ENCODE measurements at places on chromosomes 12 and 14.

- no peak for DNase-seq
Observed at GRCh38 chr12:106145539-106146447, 7.0 kb upstream of the NUAK1 start.

DNA sequence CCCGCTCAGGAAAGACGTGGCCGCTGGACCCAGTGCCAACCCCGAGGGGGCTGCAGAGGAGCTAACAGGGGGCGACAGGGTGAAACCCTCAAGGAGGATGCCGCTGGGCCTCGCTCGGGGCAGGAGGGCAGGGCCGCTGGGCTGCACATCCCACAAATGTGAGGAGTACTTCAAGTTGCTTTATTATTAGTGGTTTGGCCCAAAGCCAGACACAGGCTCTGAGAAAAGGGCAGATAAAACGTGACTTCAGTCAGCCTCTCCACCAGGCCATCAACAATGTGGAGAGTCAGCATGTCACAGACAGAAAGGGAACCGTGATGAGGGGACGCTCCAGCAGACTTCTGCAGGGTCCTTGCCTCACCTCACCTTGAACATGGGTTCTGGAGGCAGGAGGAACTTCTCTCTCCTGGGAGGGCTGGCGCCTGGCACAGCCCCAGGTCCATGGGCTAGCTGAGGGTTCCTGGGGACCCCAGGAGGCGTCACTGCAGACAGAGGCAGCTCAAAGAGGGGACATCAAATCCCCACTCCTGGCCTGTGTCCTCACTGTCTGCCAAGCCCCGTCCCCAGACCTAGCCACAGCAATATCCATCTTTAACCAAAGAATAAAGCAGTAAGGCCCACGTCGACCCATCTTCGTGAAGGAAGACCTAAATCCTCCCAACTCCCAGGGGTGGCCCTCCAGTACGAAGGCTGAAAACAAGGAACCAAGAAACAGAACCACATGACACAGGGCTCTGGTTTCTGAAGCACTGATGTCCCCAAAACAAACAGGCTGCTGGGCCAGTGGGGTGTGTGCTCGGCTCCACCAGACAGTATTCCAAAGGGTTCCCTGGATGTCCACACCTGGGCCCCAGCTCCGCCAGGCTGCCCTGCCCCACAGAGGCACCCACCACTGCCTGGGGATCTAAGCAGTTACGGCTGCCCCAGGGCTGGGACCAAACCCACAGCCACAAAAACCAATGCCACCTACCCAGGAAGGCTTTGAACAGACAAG lies 35.1 kb downstream of the CCDC85C start:
- DNase-seq: no peak

- no peak for DNase-seq
Observed at GRCh38 chr12:6352193-6353173, 10.6 kb upstream of the TNFRSF1A start.

- DNase-seq: peak; percentile 58
Observed at GRCh38 chr12:121789233-121789781, 4.2 kb downstream of the RHOF start.

- peak; percentile 59 for DNase-seq
Observed at GRCh38 chr14:100213956-100214769, 24.8 kb upstream of the YY1 start.

- no peak for DNase-seq
Observed at GRCh38 chr14:34362641-34363251, 99.3 kb downstream of the SPTSSA start.

- DNase-seq: no peak
Observed at GRCh38 chr14:94227029-94227428, 52.9 kb downstream of the PPP4R4 start.

GRCh38 chr14:56102941-56103340 lies 15.3 kb upstream of the PELI2 start:
- DNase-seq: no peak

GRCh38 chr12:53739214-53740129 lies 12.2 kb upstream of the CALCOCO1 start:
- no peak for DNase-seq

DNA sequence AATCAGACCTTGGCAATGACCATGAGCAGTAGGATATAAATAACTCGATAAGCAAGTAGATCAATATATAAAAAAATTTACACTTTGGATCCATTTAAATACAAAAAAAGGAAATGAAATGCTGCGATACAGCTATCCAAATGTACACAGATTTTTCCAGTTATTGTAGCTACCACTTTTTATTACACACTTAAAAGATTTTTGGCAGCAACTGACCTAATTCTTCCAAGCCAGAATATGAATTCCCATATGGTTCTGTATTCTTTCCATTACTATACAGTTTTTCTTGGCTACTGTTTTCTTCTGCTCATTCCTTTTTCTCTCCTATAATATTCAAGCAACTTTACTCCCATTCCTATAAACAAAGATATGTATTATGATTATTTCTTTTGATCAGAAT lies 52.2 kb downstream of the TMTC1 start:
- DNase-seq: no peak

DNA sequence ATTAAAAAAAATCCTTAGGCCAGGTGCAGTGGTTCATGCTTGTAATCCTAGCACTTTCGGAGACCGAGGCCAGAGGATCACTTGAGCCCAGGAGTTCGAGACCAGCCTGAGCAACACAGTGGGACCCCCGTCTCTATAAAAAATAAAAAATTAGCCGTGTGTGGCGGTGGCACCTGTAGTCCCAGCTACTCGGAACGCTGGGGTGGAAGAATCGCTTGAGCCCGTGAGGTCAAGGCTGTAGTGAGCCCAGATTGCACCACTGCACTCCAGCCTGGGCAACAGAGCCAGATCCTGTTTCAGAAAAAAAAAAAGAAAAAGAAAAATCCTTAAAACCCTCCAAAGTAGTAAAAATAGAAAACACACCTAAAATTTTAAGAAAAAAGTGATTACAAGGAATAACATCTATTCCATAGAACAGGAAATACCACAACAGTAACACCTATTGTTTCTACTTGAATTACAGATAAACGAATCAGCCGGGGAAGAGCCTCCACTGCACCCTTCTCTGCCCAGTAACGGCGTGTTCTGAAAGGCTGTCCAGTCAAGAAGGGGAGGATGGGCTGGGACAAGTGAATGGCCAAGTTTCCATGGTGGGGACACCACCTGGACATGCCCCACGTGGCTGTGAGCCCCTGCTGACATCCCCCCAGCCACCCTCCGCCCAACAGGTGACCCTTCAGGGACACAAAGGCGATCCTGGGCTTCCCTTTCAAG lies 17.8 kb downstream of the POLE start:
- no peak for DNase-seq

- DNase-seq: no peak
Observed at GRCh38 chr14:25102788-25103187, 52.8 kb upstream of the STXBP6 start.

GRCh38 chr12:112916270-112916669 lies 9.5 kb downstream of the OAS1 start:
- no peak for DNase-seq

DNA sequence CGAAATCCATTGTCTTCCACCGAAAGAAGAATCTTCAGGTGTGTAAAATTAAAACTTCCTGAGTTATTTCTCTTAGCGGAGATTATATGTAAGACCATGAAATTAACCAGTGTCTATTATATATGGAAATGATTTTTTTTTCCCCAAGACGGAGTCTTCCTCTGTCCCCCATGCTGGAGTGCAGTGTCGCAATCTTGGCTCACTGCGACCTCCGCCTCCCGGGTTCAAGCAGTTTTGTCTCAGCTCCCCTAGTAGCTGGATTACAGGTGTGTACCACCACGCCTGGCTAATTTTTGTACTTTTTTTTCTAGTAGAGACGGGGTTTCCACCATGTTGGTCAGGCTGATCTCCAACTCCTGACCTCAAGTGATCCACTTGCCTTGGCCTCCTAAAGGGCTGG lies 2.8 kb downstream of the RAN start:
- DNase-seq: no peak

DNA sequence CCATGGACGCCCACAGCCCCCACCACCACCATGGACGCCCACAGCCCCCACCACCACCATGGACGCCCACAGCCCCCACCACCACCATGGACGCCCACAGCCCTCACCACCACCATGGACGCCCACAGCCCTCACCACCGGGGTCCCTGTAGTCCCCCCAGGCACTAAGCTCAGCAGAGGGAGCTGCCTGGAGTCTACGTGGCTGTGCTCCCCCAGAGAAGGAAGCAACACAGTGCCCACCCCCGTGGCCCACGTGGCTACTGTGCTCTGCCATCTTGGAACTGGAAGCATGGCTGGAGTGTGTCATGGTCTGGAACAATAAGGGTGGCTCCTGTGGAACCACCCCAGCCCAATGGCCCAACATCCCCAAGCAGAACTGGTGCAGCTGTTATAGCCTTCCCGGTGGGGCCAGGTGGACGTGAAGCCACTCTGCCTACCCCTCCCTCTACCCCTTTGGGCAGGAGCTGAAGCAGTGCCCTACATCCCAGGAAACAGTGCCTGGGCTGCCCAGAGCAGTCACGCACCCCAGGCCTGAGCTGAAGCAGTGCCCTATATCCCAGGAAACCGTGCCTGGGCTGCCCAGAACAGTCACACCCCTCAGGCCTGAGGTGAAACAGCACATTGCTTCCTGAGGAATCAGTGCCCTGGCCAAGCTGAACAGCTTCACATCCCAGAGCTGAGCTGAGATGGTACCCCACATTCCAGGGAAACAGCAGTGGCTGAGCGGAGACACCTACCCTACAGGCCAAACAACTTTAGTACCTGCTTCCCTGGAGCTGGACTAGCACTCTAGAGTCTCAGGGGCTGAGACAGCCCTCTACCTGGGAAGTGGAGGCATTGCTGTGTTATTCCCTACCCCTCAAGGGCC lies 9.0 kb upstream of the SFSWAP start:
- no peak for DNase-seq

DNA sequence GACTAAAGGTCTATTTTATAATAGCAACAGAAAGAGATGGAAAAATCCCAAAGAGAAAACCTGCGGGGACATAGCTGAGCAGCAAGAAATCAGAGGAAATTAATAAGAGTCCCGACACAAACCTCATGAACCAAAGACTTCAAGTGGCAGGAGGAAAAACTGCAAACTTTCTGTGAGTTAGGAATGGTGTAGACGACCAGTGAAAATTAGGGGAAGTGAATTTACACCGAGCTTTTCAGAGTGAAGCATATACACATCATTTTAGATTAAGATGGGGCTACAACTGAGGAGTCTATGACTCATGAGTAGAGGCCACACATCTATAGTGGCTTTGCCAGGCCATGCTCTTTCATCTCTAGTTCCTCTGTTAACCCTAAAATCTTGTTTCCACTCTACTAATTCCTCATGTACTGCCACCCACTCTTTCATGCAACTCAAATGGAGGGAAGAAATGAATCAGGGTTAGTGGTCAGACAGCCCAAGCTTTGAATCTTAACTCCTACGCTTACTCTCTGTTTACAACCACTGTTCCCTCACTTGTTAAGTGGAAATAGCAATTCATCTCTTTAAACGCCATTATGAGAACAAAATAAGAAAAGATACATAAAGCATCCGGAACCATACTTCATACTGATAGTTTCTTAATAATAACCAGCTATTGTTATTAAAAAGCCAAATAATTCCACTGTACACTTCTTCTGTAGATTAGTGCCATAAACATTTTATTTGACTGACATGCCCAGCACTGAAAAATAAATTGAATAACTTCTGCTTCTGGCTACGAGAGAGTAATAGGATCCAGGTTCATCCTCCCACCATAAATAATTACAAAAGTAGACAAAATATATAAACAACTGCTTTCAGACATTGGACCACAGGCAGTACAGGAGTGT lies 219.3 kb downstream of the RMST start:
- DNase-seq: no peak

GRCh38 chr12:52861511-52861910 lies 12.7 kb upstream of the KRT78 start:
- no peak for DNase-seq

DNA sequence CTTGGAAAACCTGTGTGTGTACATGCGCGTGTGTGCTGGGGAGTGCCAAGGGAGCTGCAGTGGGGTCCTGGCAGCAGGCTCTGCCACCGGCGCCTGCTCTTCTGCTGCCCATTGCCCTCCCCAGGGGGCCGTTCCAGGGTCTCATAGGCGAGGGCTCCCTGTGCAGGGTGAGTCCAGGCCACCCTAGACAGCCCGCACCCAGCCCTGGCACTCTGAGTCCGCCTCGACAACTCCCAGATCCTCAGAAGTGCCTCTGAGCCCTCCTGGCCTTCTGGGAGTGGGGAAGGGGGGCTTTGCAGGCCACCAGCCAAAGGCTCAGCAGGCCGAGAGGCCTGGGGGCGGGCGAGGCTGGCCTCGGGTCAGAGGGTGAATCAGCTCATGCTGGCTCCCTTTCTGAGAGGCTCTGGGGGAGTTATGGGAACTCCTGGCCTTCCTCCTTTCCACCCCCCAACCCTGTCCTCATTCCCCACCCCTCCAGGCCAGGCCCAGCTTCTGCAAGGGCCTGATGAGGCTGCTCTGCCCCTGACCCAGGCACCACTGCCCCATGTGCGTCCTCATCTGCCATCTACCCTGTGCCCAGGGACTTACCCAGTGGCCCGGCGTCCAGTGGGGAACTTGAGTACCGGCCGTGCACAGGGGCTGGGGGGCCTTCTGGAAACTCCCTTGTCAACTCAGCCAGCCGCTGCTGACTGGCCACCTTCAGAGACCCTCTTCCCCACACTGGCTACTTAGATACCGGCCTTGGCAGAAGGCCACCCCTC lies 2.1 kb upstream of the TEDC1 start:
- DNase-seq: no peak

DNA sequence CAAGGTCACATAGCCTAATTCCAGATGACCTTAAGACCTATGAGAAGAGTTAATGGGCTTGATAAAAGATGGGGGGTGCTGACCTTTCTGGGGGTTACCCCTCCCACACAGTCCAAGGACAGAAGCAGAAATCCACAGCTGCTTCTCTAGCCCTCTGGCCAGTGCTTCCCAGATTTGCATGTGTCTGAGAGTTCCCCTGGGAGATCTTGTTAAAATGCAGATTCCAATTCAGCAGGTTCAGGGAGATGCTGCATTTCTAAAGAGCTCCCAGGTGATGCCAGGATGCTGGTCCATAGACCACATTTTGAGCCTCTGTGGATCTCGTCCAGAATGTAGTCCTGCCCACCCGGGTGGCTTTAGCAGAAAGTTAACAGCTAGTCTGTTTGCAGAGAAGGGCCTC lies 82.1 kb downstream of the WSCD2 start:
- DNase-seq: no peak

- no peak for DNase-seq
Observed at GRCh38 chr14:25520821-25521220, 470.9 kb upstream of the STXBP6 start.

GRCh38 chr14:23006188-23006534 lies 3.8 kb downstream of the C14orf93 start:
- DNase-seq: no peak

DNA sequence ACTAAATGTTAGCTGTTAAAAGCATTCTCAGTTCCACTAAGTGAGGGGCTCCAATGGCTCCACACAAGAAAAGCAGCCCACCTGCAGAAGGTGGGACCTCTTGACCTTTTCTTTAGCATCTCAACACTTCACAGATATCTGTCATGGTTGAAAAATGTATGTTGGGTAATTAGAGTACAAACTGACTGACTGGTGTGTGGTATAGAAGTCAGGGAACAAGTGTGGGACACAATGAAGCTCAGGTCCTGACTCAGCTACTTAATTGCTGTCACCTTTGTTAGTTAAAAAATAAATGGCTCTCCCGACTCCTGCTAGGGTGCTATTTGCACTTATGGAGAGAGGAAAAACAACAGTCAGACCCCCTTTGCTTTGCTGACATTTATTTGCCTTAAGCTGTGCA lies 299.0 kb downstream of the TTC6 start:
- DNase-seq: no peak

- DNase-seq: no peak
Observed at GRCh38 chr12:80187660-80188090, 88.3 kb downstream of the OTOGL start.

Data from GF-D8 (cell line).